ENCODE measurements at places on chromosomes 3 and 15. TPM values are rescaled to one million over a fixed set of nuclear protein-coding genes. Genes with fewer than 3 reads are reported as not detected.

The SLC7A14 gene
- total RNA-seq, result 0.42 TPM

The SLC51B gene
- total RNA-seq, result not detected

The PHC3 gene
- 27.2 TPM for total RNA-seq

The CYP8B1 gene
- not detected for total RNA-seq

The CHST2 gene
- total RNA-seq, result 6.3 TPM

All from H9 (cell line).